ENCODE measurements at places on chromosomes 2 and 18.

DNA sequence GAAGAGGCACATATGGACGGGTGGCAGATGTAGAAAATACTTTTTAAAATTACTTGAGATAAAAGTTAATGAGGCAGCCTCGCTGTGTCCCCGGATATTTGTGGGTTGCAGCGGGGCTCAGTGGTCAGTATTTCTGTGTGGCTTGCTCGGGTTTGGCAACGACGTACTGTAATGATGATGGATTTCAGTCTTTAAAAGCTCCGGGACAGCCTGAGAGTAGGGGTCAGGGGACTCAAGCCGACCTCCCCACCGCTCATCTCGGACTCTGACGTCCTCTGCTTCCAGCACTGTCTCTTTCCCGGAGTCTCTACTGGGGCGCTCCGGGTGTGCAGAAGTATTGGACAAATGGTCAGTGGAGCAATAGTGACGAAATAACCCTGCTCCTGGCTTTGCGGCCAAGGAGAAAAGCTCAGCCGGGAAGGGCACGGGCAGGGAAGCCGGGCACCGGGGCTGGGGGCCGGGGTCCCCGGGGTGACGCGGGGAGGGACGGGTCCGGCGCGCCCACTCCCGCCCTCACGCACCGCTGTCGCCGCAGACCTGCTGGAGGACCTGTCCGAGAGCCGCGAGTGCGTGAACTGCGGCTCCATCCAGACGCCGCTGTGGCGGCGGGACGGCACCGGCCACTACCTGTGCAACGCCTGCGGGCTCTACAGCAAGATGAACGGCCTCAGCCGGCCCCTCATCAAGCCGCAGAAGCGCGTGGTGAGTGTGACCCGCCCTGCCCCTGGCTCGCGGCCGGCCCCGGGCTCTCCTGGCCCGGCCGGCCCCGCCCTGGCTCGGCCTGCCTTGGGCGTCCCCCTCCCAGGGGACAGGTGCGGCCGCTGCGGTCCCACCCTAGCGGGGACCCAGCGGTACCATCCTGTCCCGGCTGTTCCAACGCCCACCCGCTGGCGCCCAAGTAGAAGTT is 7.3 kb downstream of the GATA6 start:
- H3K4me1 ChIP-seq: peaks cover 17% of the 10 kb centered on the region
- peaks cover 14% of the 10 kb centered on the region for H3K36me3 ChIP-seq
- no peaks in the 10 kb centered on the region for H3K27me3 ChIP-seq
- peak overlapping the region; percentile 67 for H3K4me3 ChIP-seq
- no peak for DNase-seq
- peak overlapping the region; percentile 86 for H3K27ac ChIP-seq

DNA sequence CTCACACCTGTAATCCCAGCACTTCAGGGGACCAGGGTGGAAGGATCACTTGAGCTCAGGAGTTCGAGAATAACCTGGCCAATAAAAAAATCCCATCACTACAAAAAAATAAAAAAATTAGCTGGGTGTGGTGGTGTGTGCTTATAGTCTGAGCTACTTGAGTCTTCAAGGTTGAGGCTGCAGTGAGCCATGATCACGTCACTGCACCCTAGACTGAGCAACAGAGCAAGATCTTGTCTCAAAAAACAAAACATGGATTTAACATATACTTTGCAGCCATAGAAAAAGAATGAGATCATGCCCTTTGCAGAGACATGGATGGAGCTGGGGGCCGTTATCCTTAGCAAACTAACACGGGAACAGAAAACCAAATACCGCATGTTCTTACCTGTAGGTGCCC is 22.2 kb downstream of the SH2D6 start:
- peaks cover 44% of the 10 kb centered on the region for H3K4me1 ChIP-seq
- no peaks in the 10 kb centered on the region for H3K36me3 ChIP-seq
- H3K4me3 ChIP-seq: no peak overlapping the region
- no peak for DNase-seq
- H3K27ac ChIP-seq: no peak overlapping the region

- no peaks in the 10 kb centered on the region for H3K36me3 ChIP-seq
- no peak for DNase-seq
- H3K4me1 ChIP-seq: peaks cover 71% of the 10 kb centered on the region
- peak overlapping the region; percentile 84 for H3K4me3 ChIP-seq
These were observed 668 bp upstream of the ANKRD12 start for GRCh38 chr18:9135912-9136314.

- no peak overlapping the region for H3K27ac ChIP-seq
- no peak for DNase-seq
- no peaks in the 10 kb centered on the region for H3K36me3 ChIP-seq
These were observed 270.0 kb upstream of the CDH19 start for GRCh38 chr18:66873899-66874298.

GRCh38 chr2:63424329-63425078 is 163.8 kb downstream of the WDPCP start:
- H3K27me3 ChIP-seq: no peaks in the 10 kb centered on the region
- H3K27ac ChIP-seq: no peak overlapping the region
- no peaks in the 10 kb centered on the region for H3K4me1 ChIP-seq
- H3K4me3 ChIP-seq: no peak overlapping the region

DNA sequence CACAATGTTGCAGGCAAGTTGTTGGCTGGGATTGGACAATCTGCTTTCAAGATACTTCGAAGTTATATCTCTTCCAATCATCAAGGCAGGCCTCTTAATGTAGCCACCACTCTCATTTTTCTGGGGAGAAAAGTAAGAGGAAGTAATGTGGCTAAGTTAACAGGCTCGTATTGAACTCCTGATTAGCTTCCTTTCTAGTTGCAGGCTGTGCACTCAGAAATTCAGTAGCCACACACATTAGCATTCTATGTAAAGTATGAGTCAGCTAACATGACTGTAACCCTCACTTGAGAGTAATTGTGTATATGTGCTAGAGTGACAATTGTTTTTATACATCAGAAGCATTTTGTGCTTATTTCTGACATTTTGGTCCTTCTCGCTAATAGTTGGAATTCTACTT is 3.3 kb downstream of the TWSG1 start:
- H3K4me1 ChIP-seq: peaks cover 30% of the 10 kb centered on the region
- peaks cover 49% of the 10 kb centered on the region for H3K36me3 ChIP-seq
- no peak overlapping the region for H3K4me3 ChIP-seq
- H3K27me3 ChIP-seq: no peaks in the 10 kb centered on the region
- DNase-seq: peak; percentile 10

DNA sequence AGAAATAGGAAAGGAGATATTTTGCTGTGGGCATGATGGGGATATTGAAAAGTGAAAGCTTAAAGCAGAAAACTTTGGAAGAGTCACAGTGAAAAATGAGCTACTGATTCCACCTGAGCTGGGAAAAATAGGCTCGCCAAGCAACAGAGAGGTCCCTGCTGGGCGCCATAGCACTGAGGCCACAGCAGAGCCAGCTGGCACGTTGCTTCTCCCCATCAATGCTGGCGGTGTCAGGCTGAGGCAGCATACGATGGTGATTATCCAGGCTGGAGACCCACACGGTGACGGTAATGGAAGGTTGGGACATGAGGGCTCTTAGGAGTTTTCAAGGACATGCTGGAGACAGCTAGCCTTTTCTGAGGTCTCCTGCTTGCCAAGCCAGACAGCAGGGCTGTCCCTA is 25.8 kb upstream of the DTNB start:
- H3K27me3 ChIP-seq: no peaks in the 10 kb centered on the region
- DNase-seq: no peak
- H3K27ac ChIP-seq: no peak overlapping the region
- H3K36me3 ChIP-seq: no peaks in the 10 kb centered on the region
- peaks cover 29% of the 10 kb centered on the region for H3K4me1 ChIP-seq

- no peak overlapping the region for H3K4me3 ChIP-seq
- H3K27ac ChIP-seq: no peak overlapping the region
- no peaks in the 10 kb centered on the region for H3K27me3 ChIP-seq
- peaks cover 30% of the 10 kb centered on the region for H3K36me3 ChIP-seq
These were observed 136.5 kb upstream of the NFATC1 start for GRCh38 chr18:79259218-79259617.

- H3K27me3 ChIP-seq: no peaks in the 10 kb centered on the region
- no peaks in the 10 kb centered on the region for H3K4me1 ChIP-seq
- no peak overlapping the region for H3K4me3 ChIP-seq
- H3K36me3 ChIP-seq: no peaks in the 10 kb centered on the region
These were observed 222.5 kb downstream of the DLGAP1 start for GRCh38 chr18:4232656-4233055.

DNA sequence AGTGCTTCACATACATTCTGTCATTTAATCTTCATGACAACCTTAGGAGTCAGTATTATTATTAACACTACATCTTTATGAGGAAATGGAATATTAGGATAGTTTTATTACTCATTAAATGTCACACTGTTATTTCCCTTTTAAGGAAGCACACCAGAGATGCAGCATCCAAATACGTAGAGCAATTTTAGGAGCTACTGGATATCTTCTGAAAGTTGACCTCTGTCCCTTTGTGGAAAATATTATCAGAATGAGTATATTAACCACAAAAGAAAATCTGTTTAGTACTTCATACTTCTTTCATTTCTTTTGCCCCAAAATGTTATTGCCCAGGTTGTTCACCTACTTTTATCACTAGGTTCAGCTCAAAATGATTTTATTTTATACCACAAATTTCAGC is 72.9 kb upstream of the APCDD1 start:
- H3K4me3 ChIP-seq: no peak overlapping the region
- no peak overlapping the region for H3K27ac ChIP-seq
- no peaks in the 10 kb centered on the region for H3K27me3 ChIP-seq
- DNase-seq: no peak
- no peaks in the 10 kb centered on the region for H3K36me3 ChIP-seq

DNA sequence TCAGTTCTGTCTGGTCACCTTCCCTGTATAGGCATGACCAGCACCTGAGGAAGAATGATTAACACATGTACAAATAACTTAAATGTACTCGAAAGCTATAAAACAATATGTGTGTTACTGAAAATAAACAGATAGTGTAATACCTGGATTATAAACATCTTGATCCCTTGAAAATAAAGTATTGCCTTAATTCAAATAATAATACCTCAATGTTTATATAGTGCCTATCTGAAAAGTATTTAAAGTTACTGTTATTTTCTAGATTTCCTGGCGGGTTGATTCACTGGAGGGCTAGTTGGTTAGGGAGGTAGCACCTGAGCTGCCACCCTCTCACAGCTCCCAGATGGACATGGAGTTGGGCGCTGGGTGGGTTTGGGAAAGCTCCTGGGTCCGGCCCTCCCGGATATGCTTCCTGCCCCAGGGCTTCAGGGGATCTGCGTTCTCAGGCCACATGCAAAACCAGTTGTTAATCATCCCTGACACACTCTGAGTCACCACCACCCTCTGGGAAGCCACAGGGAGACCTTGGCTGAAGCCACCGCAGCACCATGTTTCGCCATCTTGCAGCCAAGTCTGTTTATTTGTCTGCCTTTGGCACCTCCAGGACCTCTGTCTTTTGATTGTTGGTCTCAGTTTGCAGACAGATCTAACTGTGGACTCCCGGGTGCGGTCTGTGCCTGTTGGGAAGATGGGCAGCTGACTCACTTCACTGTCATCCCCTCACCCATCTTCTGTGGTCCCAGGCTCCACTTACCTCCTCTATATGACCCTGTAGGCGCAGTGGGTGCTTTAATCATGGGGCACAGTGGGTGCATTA is 35.3 kb downstream of the RAB31 start:
- H3K27ac ChIP-seq: peak overlapping the region; percentile 32
- no peaks in the 10 kb centered on the region for H3K36me3 ChIP-seq
- no peaks in the 10 kb centered on the region for H3K27me3 ChIP-seq
- H3K4me1 ChIP-seq: peaks cover 8% of the 10 kb centered on the region
- DNase-seq: no peak

GRCh38 chr18:56853961-56854360 is 202.8 kb downstream of the WDR7 start:
- H3K4me3 ChIP-seq: no peak overlapping the region
- H3K27ac ChIP-seq: no peak overlapping the region
- no peak for DNase-seq
- no peaks in the 10 kb centered on the region for H3K27me3 ChIP-seq

DNA sequence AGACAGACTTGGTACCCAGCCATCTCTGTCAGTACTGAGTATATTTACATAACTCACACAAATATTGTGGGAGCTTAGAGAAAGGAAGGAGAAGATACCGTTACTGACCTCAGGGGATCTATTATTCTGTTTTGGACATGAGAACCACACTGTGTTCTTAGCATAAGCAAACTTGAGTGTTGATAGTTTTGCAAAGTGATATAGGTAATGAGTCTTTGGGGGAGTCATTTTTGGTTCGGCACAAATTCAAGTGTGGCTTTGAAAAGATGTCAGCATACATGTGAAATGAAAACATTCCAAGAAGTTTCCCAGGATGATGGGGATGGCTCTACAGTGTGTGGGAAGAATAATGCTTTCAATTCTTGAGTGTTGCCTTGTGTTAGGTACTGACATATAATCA is 24.1 kb downstream of the SMARCAL1 start:
- H3K27me3 ChIP-seq: no peaks in the 10 kb centered on the region
- H3K36me3 ChIP-seq: peaks cover 100% of the 10 kb centered on the region
- no peaks in the 10 kb centered on the region for H3K4me1 ChIP-seq
- H3K4me3 ChIP-seq: no peak overlapping the region
- H3K27ac ChIP-seq: no peak overlapping the region

- no peaks in the 10 kb centered on the region for H3K27me3 ChIP-seq
These were observed 31.6 kb downstream of the PCBP1 start for GRCh38 chr2:70118798-70119454.

DNA sequence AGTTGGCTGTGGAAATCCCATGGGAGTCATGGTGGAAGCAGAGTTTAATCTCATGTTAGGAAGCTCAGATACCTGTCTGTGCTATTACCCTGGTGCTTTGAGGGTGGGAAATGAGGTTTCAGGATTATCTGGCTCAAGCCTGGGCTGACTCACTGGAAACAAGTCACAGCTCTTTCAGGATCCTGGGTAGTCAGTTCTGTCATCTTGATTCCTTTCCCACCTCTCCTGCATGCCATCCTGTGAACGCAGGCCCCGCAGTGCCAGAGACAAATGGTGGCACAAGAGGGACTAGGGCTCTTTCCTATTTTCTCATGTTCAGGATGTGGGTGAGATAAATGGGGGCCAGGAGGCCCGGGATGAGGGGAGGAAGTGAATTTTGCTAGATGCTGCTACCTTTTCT is 3.7 kb upstream of the FAM136A start:
- no peak overlapping the region for H3K4me3 ChIP-seq
- peaks cover 22% of the 10 kb centered on the region for H3K4me1 ChIP-seq
- DNase-seq: no peak
- H3K27me3 ChIP-seq: peaks cover 5% of the 10 kb centered on the region
- H3K27ac ChIP-seq: no peak overlapping the region
- no peaks in the 10 kb centered on the region for H3K36me3 ChIP-seq

- no peak overlapping the region for H3K27ac ChIP-seq
- no peak for DNase-seq
- no peaks in the 10 kb centered on the region for H3K36me3 ChIP-seq
- H3K4me3 ChIP-seq: no peak overlapping the region
These were observed 14.1 kb upstream of the ZDBF2 start for GRCh38 chr2:206260188-206261012.

- no peak for DNase-seq
- no peak overlapping the region for H3K27ac ChIP-seq
- no peak overlapping the region for H3K4me3 ChIP-seq
- no peaks in the 10 kb centered on the region for H3K27me3 ChIP-seq
These were observed 279.7 kb downstream of the OSR1 start for GRCh38 chr2:19078709-19079108.

All from stomach (tissue), 19 donors.